ENCODE measurements at places on chromosomes 6 and 20. TPM values are rescaled to one million over a fixed set of nuclear protein-coding genes. Genes with fewer than 3 reads are reported as not detected.

DNA sequence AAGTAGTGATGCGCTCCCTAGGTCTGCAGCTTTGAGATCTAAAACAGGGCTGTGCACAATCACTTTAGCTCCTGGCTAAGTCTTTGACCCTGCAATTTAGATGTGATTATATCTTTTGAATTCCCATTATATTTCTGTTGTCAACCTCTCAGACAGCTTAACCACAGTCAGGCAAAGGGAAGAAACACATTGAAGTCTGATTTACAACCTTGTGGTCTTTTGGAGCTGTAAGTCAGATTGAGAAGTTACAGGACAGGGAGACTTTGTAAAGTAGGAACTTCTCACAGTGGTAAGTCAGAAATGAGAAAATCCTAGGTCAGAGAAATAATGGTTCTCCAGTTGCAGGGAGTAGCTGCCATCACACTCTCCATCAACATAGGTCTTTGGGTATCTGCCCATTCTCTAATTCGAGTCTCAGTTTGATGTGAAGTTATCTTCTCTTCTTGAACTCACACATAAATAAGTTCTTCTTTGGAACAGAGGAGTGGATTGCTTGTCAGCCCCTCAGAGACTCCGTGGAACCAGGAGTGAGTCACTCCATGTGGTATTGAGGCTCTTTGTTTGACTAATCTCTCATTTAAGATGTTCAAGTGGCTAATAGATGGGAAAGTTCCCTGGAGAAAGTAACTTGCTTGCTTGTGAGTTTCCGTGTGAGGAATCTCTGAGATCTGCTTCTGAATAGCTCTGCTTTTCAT is 35.0 kb upstream of the SGK1 start:
- no peak for DNase-seq

DNA sequence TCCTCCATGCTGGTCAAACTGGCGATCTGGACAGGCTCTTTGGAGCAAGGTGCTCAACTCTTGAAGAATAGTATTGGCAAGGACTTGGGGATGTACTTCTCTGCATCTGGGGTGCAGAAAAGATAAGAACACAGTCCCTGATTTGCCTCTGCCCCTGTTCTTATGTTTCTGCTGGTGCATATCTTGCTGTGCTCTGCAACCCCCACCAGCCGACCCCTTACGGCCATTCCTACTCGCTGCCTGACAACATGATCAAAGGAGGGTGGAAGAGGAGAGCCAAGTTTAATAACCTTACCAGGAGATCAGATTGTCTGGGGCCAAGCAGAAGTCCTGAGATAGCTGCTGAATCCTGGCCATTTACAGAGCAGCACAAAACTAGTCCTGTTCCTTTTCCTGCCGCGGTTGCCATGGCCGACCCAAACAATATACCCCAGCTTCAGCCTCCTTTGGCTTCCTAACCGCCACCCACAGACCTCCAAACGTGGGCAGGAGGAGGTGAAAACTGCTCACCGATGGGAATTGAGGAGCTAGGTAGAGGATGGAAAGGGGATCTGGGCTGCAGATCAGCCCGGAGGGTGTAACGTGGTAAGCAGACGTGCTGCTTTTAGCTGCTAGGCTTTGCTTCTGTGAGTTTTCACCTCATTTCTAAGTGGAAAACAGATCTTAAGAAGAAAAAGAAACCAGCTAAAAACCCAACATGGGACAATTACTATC is 60.9 kb downstream of the ATXN1 start:
- DNase-seq, result no peak

DNA sequence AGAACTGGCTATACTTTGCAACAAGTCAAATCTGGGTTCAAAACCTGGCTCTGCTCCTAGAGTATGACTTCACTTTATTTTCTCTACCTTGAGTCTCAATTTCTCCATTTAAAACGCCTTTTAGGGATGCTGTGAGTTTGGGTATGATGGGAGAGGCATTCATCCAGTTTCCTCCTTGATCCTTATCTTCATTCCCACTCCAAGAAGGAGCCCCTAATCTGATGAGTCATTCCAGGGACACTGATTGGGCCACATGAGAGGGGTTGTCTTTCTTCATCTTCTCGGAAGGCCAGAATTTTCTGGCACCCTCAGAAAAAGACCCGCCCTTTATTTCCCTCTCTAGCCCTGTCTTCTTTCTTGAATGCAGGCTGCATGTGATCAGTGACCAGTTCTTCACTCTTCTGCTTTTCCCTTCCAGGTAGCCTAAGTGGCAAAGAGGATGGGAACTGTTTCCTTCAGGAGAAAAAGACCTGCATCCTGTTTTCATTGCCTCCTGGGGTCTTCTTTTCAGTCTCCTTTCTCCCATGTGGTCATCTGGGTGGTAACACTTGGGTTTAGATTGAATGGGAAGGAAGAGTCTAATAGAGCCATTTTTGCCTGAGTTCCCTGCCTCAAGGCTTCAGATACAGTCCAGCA is 32.1 kb upstream of the PNRC1 start:
- no peak for DNase-seq

ZC3H12D gene
- under 0.01 TPM for total RNA-seq

ECT2L gene
- not detected for total RNA-seq

FAM83D gene
- 22.3 TPM for total RNA-seq

DNA sequence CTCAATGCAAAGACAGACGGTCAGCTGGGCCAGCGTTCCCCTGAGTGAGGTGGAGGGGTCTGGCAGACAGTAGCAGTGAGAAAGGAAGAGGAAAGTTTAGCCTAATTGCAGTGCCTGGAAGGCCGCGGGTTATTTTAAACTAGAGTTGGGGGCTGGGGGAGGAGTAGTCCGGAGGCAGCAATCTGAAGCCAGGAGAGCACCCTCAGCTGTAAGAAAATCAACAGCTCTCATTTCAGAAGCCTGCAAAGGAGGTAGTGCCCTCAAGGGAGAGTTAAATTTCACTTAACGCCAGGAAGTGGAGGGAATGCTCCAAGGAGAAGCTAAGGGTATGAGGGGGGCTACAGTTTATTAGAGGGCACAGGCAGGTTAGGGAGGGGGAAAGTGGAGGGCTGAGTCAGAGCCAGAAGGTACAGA is 26.9 kb downstream of the RING1 start:
- DNase-seq, result no peak

COL20A1 gene
- total RNA-seq, result not detected

GRCh38 chr6:146295695-146296094 is 247.9 kb upstream of the RAB32 start:
- DNase-seq, result no peak

- peak; percentile 99 for DNase-seq
Observed at GRCh38 chr20:35305682-35306556, 13.7 kb upstream of the FAM83C start.

- peak; percentile 46 for DNase-seq
Observed at GRCh38 chr20:23396950-23397627, 24.2 kb downstream of the NAPB start.

GRCh38 chr6:42756722-42757121 is 10.8 kb upstream of the TBCC start:
- DNase-seq, result no peak

APCDD1L gene
- not detected for total RNA-seq

FERMT1 gene
- total RNA-seq, result 0.13 TPM

- DNase-seq, result no peak
Observed at GRCh38 chr20:3560578-3560977, 89.8 kb downstream of the ATRN start.

DNA sequence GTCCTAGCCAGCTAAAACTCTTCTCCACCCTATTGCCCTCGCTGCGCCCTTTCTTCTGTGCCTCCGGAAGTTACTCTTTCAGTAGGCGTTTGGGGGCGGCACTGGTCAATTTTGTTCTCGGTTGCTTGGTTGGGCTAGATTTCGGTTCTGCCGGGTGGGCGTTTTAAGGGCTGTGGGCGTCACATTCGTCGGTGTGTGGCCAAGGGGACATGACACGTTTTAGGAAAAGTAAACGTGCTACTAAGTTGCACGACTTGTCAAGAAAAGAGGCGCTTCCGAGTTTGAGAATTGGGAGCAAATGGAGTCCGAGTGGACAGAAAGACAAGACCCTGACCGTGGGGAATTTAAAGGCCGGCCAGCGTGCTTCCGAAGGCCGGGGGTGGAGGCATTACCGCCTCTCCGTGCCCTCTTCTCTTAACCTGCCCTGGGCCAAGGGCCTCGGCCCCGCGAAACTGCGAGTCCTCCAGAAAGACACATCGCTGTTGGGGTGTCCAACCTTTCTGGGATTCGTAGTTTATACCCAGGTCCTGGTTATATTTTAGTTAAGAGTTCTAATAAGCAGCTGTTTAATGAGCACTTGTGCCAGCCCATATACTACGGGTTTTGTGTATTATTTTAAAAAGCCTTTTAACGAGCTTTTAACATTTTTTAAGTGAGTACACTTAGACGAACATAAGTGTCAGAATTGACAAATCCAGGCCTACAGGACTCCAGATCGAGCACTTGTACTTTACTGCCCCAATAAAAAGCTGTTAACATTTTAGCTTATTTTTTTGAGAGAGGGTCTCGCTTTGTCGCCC is 664 bp upstream of the BAG6 start:
- DNase-seq, result peak; percentile 93

RAET1E gene
- total RNA-seq, result not detected

HFE gene
- 2.4 TPM for total RNA-seq

DNA sequence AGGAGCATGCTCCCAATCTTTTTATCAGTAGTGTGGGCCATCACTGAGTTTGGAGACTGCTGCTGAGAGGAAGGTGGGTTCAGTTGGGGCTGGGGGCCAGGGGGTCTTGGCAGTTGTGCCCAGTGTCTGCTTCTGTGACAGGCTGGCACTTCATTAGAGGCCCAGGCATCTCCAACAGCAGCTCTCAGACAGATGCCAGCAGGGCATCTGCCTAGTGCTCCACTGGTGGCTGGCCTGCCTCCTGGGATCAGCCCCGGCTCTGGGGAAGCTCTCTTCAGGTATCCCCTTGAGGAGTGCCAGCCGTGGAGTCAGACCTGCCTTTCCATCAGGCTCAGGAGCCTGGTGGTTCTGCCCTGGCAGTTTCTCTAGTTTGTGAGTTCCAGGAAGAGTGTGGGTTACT is 77.3 kb downstream of the DTD1 start:
- DNase-seq, result no peak

PDYN gene
- not detected for total RNA-seq
